ENCODE measurements at places on chromosomes 16 and 17.
A peak's percentile ranks its signal among the peaks of the same experiment; 100 is the strongest.

GRCh38 chr17:18159551-18160120, 24.0 kb upstream of the ALKBH5 start:
- peak; percentile 14 for DNase-seq

DNA sequence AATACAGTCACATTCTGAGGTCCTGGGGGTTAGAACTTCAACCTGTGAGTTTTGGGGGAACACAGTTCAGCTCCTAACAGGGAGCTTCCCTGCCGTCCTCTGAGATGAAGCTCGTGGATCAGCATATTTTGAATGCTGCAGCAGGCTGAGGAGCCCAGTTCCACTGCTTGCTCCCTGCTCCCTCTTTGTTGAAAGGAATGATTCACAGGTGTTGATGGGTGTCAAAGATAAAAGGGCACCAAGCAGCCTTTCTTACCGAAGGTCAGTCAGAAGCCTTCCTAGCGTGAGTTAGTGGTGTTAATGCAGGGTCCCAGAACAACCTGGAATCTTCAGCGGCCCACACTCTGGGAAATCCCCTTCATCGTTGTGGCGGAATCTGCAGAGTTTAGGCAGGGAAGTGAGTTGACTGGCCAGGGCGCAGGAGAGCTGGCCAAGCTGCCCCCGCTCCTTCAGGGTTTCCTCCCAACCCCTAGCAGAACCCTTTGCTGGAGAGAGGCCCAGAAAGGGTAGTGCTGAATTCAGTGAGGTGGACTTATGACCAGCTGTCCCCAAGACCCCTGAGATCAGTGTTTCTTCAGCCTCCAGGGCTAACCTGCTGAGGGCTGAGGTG, 114.8 kb downstream of the GNAO1 start:
- DNase-seq, result no peak

GRCh38 chr17:4544951-4545216, 10.3 kb downstream of the MYBBP1A start:
- no peak for DNase-seq

- peak; percentile 59 for DNase-seq
Observed at GRCh38 chr17:37182786-37183465, 192.9 kb upstream of the C17orf78 start.

GRCh38 chr16:50469744-50470321, 78.4 kb upstream of the NKD1 start:
- DNase-seq, result no peak

GRCh38 chr16:89460556-89460955, 29.8 kb downstream of the ANKRD11 start:
- no peak for DNase-seq
